Epithelial cell of esophagus (primary cell): ENCODE measurements at places on chromosomes 13 and 19.

- no peak for DNase-seq
These were observed 50.5 kb downstream of the STARD13 start for GRCh38 chr13:33235078-33235477.

DNA sequence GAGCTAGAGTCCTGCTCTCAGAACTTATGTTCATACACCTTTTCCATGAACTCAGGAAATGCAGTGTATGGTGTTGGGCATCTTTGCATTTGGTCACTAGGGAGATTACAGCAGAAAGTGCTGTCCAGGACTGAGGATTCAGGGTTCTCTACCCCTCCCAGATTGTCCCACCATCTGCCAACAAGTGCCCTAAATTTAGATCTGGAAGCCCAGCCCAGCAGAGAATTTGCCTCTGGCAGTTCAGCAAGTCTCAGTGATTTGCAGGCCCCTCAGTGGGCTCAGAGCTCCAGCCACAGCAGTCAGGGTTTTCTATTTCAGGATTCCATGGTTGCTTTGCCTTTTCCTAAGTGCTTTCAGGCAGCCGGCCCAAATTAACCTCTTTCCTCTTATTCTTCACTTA, 23.4 kb downstream of the CNFN start:
- no peak for DNase-seq

GRCh38 chr13:111239764-111240670, 80.4 kb upstream of the TEX29 start:
- no peak for DNase-seq

DNA sequence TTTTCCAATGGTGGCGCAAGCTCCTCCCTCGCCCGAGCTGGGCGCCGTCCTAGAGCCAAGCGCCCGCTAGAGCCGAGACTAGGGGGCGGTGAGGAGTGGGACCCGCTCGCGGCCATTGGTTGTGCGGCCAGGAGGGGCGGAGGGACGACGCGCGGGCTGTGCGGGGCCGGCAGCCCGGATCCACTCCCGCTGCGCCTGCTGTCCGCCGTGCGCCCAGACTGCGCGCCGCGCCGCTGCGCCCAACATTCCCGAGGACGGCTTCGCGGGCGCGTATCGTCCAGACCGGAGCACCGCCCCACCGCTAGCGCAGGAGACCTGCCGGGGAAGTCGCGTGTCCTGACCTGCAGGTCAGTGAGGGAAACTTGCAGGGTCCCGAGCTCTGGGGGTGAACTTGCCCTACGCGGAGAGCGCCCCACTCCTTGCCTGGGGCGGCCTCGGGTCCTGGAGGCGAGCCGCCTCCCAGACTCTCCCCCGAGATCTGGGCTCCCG, at the start of gene SERTM1:
Gene SERTM1, plus strand, starts transcription at position 183 of the 489 bp plus-strand sequence. CDS start 21,059 bp downstream, outside the sequence.
- peak; percentile 29 for DNase-seq

DNA sequence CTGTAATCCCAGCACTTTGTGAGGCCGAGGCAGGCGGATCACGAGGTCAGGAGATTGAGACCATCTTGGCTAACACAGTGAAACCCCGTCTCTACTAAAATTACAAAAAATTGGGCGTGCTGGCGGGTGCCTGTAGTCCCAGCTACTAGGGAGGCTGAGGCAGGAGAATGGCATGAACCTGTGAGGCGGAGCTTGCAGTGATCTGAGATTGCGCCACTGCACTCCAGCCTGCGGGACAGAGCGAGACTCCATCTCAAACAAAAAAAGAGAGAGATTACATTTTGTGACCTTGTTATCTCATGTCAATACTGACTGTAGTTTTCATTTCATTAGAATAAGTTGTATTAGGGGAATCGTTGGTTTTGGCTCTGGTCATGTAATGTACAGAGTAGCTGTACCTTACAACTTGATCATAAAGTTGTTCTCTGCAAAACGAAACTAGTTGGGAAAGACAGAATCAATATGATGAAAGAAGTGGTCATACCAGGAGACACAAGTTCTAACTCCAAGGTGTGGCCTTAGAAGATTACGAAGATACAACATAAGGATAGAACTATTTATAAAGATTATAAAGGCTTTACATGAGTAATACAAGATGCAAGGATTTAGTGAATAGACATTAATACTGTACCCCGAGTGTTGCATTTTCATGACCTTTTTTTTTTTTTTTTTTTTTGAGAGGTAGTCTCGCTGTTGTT, 15.3 kb downstream of the TMEM38A start:
- DNase-seq: peak; percentile 66

DNA sequence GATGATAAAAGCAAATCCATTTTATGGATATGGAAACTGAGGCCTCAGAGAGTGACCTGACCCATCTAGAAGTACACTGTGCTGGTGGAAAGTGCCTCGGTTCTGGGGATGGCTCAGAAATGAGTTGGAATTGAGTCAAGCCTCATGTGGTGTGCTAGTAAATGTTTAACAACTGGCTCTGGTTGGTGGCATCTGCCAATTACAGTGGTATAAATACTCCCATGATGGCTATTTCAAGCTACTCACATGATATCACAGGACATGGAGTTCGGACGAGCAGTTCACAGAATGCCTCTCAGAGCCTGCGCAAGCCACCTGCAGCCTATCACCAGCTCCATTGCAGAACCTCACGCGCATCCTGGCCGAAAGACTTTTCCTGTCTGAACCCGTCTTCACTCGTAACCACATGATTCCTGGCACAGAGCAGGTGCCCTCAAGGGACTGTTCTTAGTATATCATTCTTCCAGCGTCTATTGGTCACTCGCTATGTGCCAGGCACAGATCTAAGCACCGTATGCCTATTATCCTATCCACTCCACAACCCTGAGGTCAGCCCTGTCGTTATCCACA, 9.1 kb downstream of the TMEM150B start:
- DNase-seq: peak; percentile 93

DNA sequence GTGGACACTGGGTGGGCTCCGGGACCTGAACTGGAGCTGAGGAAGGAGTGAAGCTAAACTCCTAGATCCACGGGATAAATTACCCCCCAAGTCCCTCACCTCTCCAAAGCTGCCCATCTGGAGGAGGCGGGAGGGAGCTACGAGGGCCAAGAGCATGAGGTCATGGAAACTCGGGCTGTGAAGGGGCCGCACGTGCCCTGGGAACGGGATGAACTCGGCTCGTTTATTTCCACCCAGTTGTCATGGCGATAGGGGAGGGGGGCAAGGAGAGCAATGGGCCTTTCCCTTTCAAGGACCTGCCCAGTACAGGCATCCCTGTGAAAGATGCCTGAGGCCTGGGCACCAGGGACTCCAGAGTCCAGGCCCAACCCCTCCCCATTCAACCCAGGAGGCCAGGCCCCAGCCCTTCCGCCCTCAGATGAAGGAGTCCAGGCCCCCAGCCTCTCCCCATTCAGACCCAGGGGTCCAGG, 3.8 kb downstream of the PPP1R12C start:
- no peak for DNase-seq

DNA sequence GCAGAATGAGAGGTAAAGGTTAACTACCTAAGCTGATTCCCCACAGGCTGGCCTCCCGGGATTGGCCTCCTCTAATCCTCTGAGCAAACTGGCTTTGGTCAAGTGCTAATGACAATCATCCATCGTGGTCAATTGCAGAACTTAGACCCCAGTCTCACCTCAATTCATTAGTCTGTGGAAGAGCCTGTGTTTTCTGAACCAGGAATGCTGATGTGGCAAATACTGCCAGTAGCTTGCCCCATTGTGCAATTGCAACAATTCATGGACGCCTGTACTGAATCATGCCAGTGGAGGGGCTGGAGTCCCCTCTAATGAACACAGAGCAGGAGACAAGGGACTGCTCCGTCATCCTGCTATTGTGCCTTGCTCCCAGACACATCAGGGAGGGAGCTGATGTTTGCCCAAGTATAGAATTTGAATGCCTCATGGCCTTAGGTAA, 1256.5 kb downstream of the EFNB2 start:
- DNase-seq: peak; percentile 24

DNA sequence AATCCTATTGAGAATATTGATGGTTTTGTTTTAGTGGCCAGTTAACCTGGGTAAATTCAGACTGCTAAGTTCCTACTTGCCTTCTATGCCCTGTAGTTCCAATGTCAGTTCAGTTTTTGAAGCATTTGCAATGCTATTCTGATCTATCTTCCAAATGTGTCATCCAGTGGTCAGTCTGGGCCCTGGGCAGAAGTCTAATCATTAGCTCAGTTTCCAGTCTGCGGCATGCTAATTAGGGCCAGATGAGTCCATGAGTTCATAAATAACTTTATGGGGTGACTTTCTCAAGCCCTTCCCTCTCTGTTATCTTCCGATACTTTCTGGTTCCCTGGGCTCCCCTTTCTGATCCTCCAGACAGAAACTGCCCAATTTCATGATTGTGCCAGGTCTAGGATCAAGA, 32.7 kb downstream of the FAM187B start:
- DNase-seq: no peak

- DNase-seq: no peak
These were observed 5.5 kb upstream of the PRTN3 start for GRCh38 chr19:835210-835810.

DNA sequence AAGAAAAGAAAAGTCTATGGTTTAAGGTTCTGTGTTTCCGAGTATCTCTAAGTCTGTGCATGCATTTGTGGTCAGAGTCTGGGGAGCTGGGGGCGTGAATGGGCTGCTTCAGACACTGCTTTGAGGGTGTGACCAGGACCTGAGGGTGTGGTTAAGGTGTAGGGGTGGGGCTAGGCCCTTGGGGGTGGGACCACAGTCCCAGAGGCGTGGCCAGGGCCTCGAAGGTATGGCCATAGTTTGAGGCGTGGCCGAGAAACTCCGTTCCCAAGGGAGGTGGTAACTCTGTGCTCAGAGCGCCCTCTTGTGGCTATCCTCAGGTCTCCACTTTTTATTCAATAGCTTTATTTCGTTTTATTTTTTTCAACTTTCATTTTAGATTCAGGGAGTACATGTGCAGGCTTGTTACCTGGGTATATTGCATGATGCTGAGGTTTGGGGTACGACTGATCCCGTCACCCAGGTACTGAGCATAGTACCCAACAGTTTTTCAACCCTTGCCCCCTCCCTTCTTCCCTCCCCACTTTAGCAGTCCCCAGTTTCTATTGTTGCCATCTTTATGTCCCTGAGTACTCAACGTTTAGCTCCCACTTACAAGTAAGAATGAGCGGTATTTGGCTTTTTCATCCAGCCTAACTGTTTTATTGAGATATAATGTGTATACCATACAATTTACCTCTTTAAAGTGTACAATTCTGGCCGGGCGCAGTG, 7.0 kb upstream of the CBLC start:
- DNase-seq: peak; percentile 98

GRCh38 chr13:94711561-94712286, 621 bp downstream of the SOX21 start:
- DNase-seq: peak; percentile 44

- peak; percentile 94 for DNase-seq
These were observed 217.9 kb downstream of the RFC3 start for GRCh38 chr13:34035676-34036325.

DNA sequence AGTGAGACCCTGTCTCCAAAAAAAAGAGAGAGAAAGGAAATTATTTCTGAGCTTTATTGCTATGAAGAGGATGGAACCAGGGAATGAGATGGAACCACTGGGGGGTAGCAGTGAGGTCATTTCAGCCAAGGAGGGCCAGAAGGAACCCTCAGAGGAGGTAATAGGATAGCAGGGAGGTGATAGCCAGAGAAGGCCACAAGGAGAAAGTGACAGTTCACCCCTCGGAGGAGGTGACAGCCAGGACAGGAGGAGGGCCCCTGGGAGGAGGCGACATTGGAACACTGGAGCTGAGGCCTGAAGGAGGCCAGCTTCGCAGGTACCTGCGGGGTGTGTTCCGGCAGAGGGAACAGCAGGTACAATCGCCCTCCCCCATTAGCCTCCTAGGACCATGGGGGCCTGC, 675 bp upstream of the PGPEP1 start:
- DNase-seq: no peak

GRCh38 chr13:62663767-62664166, 1248.1 kb upstream of the PCDH20 start:
- no peak for DNase-seq

GRCh38 chr13:39105110-39105509, 66.9 kb downstream of the NHLRC3 start:
- peak; percentile 40 for DNase-seq

DNA sequence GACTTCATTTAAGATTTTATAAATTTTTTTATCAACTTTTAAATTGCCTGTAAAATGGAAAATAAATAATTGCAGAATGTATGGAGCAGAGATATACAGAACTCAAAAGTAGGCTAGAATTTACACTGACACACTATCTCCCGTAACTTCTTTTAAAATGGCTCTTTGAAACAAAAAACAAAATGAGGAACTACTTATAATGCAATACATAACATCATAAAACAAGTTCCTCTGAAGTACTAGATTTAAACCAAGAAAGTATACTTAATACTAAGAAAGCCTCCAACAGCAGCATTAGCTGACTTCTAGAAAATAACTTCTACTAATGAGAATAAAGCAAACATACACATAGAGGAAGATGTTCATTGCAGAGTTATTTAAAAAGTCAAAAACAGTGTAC, 17.0 kb downstream of the RBM26 start:
- DNase-seq: no peak

DNA sequence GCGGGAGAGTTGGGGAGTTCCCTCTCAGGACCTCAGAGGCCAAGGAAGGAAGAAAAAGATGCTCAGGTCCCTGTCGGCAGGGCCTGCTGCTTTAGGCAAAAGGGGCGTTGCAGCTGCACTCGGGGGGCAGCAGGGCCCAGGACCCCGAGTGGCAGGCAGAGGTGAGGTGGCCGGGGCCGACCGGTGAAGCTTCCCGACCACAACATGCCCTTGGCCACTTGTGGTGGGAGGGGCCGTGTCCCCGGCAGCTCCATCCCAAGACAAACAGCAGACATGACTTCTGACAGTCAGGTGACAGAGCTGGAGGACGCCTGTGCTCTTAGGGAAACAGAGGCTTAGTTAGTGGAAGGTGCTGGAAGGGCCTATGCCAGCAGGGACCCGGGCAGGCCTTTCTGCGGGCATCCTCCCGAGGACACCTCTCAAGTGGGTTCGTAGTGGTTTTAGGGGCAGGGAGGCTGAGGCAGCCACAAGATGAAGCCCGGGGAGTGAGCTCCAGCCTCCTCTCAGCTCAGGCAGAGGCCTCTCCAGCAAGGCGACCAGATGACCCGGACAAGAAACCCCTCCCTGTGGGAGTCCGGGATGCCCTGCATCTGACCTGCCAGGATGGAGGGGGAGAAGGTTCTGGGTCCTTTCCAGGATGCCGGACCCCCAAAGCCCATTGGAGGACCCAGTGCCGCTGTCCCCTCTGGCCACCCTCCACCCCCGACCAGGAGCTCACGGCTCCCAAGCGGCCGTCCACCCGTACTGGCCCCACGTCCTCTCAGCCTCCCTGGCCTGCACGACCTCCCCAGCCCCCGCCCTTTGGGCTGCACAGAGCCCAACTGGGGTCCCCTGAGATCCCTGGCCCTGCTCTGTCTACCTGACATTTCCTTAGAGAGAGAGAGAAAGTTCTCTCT, 24.2 kb downstream of the BTBD2 start:
- no peak for DNase-seq
